ENCODE measurements at places on chromosomes 11 and 22.

DNA sequence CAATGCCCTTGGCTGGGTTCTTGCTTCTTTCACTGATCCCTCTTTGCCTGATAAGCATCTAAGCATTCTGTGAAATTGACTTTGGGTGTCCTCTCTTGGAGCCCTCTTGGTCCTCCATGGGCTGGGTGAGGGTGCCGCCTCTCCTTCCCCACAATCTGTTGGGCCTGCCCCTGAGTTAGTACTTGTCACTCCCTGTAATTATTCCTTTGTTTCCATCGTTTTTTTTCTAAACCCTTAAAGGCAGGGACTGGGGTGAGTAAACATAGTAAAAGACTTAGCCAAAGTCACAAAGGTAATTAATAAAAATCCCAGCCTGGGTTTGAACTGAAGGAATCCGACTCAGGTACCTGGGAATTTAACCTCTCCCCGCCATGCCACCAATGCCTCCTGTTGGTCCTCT, 188.1 kb downstream of the MYO18B start:
- DNase-seq: no peak

DNA sequence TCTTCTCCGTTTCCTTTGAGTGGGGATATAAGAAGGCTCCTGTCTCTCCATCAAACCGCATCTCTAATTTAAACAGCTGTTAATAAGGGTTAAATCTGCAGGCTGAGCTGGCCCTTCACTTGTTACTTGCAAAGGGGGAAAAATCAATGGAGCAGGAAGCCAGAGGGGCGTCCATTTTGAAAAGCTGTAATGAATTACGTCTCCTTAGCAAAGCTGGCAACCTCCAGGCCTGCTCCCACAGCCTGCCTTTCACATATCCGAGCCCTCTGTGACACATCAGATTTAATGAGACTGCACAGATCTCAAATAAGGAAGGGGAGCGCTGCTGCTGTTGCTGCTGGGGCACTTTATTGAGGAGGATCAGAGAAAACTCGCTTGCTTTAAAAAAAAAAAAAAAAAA, 320.8 kb downstream of the BLID start:
- no peak for DNase-seq

DNA sequence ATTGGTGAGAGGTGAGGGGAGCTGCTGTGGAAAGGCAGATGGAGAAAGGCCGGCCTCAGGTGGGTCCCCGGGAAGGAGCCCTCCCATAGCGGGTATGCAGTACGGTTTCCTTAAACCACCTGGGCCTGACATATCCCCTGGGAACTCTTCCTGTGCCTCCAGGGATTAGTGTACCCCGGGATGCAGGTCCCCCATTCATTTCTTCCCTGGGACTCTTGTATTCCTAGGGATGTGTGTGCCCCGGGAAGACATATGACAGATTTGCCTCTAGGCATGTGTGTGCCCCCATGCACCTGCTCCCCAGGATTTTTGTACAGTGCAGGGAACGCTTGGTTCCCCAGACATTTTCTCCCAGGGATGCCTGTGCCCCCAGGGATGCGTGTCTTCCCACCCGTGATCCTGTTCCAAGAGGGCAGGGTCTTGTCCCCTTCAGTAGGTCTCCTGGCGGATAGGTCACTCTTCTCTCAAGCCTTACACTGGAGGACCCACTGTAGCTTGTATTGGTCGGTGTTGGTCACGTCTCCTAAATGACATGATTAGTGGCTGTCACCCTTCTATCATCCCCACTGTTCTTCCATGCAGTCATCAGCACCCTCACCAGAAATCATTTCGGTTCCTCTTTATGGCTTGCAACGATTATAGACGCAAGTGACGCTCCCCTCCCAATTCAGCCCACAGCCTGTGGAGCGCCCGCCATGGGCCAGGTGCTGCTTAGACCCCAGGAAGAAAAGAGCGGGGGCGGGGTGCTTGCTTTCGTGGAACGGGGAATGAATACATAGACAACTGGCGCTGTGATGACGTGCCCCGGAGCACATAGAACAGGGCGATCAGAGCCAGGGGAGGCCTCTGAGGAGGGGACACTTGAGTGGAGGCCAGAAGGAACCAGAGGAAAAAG, 1.3 kb downstream of the PARVB start:
- DNase-seq: peak; percentile 90

GRCh38 chr22:50481045-50481439, 301 bp upstream of the ADM2 start:
- no peak for DNase-seq

- DNase-seq: no peak
Observed at GRCh38 chr11:133531971-133532651, at the start of gene OPCML. Gene OPCML, minus strand, starts transcription at chr11:133532501.

DNA sequence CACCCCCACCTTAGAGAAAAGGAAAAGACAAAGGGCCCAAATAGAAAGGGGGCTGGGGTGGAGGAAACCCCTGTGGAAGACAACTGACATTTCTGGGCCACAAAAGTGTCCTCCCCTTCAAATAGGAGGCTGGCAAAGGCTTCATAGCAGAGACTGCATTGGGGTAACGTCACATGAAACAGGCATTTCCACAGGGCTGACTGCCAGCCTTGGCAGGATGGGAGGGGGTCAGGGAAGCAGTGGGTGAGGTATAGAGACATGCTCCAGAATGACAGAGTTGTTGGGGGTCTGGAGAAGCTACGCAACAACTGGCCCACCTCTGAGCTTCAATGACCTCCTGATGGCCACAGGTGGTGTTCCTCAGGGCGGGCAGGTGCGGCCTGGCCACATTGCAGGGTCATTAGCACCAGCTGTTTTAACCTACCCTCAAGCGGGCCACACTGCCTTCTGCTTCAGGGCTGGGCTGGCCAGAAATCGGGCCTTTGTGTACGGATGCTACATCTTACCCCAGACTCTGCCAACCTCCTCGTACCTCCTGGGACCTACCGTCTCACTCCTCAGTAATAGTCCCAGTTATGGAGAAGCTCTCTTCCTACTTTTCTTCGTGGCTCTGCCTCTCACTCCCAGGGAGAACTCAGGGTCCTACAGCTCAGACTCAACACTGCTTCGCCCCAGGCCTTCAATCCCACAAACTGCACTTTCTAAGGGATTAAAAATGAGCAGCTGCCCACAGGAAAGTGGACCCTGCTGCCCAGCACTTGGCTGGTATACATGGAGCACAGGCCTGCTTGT, 160.0 kb upstream of the NCAM1 start:
- DNase-seq: no peak

DNA sequence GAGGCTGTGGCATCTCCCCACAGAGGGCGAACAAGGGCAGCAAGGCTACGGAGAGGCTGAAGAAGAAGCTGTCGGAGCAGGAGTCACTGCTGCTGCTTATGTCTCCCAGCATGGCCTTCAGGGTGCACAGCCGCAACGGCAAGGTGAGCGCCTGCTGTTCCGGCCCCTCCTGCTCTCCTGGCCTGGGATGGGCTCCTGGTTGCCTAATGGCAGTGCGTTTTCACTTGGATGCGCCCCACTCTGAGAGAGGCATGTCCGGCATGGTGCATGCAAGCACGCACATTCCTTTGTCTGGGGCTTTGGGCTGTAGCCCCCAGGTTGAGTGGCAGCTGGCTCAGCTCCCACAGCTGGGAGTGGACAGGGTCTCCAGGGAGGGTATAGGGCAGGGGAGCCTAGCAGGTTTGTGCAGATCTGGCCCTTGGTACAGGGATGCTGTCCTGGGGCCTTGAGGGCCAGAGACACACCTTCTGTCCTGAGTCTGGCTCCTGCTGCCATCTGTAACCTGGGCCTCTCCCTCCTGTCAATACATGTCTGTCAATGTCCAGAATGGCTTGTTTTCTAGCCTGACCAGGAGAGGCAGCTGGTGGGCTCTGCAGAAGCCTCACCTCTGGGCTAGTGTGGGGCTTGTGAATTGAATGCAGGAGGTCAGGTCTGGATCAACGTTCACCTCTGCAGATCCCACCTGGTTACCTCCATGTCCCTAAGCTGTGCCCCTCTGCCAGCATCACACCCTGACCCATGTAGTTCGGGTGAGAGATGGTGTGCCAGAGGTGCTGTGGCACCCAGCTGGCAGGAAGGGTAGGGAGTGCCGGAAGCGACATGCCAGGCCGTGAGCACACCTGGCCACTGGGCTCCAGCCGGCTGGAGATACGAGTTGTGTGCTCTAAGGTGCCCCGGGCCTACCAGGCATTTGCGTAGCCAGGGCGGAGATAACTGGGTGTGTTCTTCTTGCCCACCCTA, 107.1 kb downstream of the BCR start:
- no peak for DNase-seq

- peak; percentile 44 for DNase-seq
Observed at GRCh38 chr11:120108154-120108784, 29.6 kb downstream of the TRIM29 start.

DNA sequence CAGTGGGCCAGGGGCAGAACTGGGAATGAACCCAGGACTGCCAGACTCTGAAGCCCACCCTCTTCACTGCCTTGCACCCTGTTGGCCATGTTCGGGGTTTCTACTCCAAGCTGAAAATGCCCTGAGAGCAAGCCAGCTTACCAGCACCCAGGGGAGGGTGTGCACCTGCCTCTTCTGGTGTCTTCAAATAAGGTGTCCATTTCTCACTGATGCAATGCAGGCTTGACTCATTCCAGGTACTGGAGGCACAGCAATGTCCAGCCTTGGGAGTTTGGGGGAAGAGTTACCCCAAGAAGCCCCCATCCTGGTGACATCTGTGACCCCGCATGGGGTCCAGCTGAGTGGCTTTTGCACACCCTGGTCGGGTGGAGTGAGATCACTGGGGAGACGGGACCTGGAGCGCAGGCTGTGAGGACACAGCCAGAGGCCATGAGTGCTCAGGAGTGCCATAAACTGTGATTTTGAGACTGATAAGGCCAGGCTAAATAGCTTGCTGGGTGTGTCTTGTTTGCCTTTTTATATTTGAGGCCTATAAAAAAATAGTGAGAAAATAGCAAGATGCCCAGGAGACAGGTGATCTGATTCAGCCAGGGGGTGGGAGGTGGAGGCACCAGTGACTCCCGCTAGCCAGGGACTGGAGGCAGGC, 4.6 kb upstream of the CERK start:
- DNase-seq: no peak

- no peak for DNase-seq
Observed at GRCh38 chr22:50624347-50625130, 3.4 kb downstream of the ARSA start.

DNA sequence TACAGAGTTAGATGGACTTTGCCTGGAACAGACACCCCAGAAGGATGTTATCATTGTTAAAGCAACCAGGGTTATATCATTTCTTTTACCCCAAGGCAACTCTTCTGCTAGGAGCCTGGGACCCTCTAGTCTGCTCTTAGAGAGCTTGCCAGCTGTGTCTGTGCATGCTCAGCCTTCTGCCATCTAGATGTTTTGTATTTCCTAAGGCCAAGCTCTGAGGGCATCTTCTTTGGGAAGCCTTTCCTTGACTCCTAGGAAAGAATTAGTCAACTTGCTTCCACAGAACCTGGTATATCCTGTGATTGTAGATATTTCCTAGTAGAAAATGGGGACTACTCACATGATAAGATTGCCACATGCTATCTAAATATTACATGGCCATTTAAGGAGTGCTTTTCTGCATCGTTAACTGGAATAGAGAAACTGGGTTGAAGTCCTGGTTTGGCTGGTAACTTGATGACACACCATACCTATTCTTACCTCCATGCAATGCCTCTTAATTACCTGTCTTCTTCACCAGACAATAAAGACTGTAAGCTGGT, 87.6 kb downstream of the STIM1 start:
- DNase-seq: no peak

GRCh38 chr22:48382197-48382596, 1445.5 kb downstream of the BRD1 start:
- no peak for DNase-seq

- no peak for DNase-seq
Observed at GRCh38 chr22:39612811-39613548, 42.4 kb downstream of the CACNA1I start.

DNA sequence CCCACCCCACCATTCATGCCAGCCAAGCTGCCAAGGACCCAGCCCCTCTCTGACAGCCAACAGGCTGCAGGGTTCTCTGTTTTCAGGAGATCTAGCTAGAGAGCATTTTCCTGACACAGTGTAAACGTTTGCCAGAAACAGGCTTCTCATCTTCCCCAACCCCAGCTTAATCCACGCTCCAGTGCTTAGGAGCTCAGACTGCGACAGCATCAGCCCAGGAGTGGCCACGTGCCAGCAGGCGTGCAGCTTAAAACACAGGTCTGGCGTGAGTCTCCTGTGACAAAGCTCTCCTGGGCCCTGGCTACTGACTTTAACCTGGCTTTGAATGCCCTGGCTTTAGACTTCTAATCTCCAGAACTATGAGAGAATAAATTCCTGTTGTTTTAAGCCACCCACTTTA, 66.6 kb downstream of the GALNT18 start:
- DNase-seq: no peak

DNA sequence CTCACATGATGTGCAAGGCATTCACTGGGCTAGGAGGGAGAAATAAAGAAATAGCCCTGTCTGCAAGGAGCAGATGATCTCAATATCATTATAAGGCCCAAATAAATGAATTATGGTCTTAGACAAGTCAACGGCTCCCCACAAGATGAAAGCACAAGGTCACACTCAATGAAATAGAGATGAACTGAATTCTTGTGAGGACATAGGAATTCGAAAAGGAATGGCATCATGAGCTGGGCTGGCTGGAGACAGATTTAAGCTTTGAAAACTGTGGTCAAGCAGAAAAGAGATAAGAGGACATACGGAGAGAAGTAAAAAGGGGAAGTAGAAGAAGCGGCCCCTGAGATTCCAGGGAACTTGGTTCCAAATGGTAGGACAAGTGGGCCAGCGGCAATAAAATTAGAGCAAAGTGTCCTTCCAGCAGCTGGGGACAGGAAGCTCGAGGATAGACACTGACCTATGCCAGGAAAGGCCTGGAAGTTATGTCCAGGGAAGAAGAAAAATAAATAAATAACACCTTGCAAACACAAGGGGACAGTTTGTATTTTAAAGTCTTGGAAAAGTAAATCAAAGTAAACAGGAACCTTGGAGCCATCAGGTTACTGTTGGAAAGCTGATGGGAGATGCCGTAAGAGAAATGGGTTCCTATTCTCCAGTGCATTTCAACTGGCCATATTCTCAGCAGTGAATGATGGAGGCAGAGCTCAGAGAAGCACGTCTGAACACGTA, 37.8 kb downstream of the GALNT18 start:
- DNase-seq: no peak

DNA sequence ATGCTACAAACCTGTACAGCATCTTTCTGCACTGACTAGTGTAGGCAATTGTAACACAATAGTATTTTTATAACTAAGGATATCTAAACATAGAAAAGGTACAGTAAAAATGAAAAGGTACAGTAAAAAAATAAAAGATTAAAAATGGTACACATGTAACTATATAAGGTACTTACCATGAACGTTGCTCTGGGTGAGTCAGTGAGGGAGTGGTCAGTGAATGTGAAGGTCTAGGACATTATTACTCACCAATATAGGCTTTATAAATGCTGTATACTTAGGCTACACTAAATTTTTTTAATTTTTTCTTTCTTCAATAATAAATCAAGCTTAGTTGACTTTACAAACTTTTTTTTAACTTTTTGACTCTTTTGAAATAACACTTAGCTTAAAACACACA, 59.9 kb downstream of the EIF3M start:
- DNase-seq: no peak

DNA sequence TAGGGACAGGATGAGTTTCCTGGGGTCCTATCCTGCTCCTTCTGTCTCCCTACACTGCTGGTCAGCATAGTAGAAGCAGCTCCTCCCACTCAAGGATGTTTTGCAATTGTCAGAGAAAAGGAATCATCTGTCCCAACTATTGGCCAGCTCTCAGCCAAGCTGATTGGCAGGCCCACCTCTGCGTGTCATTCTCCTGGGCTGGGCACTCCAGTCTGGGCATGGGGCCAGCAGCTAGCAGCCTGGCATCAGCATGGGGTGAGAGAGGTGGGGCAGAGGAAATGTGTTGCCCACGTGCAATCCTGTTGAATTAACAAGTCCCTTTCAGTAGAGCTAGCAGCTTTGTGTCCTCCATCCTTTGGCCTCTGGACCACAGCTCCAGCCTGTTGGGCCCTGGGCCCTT, 14.1 kb downstream of the ANKK1 start:
- peak; percentile 10 for DNase-seq

All from inflammatory macrophage treated with lipopolysaccharide for 4 hours (primary cell).